IPS DF 6.9 (cell line): ENCODE measurements at places on chromosomes 3 and 15.

DNA sequence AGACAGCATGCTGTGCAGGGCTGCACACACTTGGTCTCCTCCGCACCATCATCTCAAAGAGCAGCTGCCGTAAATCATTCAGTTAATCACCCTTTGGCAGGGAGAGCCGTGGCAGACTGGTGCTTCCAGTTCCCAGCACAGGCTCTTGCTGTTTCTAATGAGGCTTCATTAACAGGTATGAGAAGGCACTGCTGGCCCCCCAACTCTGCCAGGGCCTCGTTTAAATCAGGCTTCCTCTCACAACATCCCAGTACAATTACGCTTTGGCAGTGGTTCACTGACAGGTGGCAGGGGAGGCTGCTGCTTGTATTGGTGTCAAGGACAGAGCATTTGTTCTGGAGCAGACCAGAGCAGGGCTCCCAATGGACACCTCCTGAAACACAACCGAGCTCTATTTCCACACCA lies 77.1 kb downstream of the BFSP2 start:
- no peak for DNase-seq

DNA sequence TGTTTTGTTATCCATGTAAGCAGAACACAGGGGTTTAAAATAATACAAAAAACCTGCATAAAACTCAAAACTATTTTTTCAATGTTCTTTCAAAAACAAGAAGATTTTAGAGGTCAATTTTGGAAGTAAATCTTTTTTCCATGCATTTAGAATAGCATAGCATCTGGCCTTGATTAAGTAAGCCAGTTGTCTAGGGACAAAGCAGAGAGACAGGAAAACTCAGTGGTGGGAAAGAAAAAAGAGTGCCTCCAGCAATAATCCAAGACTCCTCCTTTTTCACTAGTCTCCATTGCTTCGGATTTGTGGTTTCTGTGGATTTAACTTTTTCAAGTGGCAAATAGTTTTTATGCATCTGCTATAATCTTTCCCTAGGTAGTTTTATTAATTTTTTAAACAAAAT lies 88.9 kb downstream of the SUCNR1 start:
- DNase-seq, result no peak

DNA sequence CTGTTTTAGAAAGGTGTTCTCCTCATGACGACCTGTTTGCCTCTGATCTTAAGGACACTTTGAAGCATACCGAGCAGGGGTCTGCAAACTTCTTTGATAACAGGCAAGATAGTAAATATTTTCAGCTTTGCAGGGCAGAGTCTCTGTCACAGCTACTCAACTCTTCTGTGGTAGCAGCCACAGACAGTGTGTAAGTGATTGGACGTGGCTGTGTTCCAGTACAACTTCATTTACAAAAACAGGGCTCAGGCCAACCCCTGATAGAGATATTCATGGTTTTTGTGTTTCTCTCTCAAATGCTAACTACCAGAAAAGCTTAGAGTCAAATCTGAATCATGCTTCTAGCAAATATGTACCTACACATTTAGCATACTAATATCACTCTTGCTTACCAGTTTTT lies 51.5 kb downstream of the TGFBR2 start:
- DNase-seq, result no peak

GRCh38 chr3:72985576-72985975 lies 11.0 kb upstream of the PPP4R2 start:
- no peak for DNase-seq

DNA sequence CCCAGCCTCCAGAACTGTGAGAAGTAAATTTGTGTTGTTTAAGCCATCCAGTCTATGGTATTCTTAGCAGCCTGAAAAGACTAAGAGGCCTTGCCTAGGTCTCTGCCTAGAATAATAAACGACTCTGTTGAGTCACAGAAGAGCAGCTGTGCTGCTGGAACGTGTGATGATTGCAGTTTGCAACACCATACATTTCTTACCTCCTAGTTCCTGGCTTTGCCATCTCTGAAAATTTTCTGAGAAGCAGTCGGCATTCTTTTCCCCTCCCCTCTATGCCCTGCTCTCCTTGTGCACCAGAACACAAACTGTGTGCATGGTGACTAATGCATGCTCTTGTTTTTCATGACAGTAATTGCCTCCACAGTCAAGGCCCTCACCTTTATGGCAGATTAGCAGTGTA lies 301.3 kb downstream of the IL20RB start:
- DNase-seq, result no peak

GRCh38 chr15:51765751-51766150 lies 14.4 kb downstream of the TMOD2 start:
- DNase-seq, result no peak

DNA sequence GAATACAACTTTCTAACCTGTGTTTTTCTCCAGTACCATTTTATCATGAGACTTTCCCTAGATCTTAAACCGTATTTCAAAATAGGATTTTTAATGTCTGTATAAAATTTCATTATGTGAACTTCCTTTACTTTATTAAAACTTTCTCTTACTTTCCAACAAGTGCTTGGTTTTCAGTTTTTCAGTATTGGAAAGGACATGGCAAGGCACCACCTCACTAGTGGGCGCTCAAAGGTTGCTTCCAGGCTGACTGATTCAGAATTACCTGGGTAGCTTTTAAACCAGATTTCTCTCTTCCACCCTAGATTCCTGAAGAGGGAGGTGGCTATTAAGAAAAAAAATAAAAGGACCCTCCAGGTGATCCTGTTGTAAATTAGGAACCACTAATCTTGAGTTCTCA lies 236.6 kb downstream of the SOX2 start:
- DNase-seq, result no peak

DNA sequence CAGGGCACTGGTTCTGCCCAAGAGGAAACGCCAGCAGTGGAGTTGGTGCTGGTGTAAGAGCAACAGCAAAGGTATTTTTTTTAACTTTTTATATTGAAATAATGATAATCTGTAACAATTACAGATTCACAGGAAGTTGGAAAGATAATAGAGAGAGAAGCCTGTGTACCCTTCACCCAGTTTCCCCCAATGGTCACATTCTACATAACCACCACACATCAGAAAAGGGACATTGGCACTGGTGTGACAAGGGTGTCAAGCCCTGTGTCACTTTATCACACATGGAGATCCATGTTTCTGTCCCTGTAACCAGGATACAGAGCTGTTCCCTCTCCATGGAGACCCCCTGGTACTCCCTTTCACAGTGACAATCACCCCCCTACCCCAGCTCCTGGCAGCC lies 9.1 kb upstream of the PLXNA1 start:
- DNase-seq, result no peak

DNA sequence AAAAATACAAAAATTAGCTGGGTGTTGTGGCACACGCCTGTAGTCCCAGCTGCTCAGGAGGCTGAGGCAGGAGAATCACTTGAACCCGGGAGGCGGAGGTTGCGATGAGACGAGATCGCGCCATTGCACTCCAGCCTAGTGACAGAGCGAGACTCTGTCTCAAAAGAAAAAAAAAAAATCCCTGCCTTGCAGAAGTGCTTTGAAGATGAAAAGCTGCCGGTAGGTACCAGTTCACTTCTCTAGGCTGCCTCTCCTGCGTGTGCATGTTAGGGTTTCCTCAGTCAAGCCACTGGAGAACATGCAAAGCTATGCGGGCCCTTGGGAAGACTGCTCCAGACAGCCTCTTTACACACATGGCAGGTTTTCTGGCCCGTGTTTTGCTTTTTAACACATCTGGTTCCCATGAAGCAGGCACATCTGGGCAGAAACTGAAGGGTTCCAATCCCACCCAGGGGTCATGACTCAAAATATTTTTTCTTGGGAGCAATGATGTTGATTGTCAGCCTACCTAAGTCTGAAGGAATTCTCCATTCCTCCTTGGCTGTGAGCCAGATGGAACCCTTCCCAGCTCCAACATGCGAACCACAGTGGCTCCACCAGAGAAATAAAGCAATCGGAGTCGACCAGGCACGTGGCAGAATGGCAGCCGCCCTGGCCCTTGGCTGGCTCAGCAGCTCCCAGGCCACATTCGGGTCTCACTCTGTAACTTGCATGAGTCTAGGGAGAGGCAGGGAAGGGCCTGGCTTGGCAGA lies 29.6 kb downstream of the MGLL start:
- DNase-seq, result no peak

DNA sequence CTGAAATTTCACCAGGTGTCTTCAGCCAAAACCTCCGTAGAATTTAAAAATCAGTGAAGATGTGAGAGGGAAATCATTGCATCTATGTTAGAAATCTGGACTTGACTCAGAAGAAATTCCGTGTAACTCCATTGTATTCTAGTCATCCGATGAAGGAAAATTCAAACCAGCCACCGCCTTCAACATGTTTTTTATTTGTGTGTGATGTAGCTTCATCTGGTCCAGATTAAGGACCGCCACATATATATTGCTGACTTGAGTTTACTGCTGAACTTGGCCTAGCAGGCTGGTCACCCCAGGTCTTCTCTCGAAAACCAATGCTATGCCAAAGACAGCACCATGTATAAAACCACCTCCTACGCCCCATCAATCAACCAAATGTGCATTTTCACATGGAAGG lies 120.9 kb downstream of the FOXP1 start:
- DNase-seq, result no peak

GRCh38 chr3:106725566-106725965 lies 651.7 kb upstream of the CCDC54 start:
- DNase-seq, result no peak

DNA sequence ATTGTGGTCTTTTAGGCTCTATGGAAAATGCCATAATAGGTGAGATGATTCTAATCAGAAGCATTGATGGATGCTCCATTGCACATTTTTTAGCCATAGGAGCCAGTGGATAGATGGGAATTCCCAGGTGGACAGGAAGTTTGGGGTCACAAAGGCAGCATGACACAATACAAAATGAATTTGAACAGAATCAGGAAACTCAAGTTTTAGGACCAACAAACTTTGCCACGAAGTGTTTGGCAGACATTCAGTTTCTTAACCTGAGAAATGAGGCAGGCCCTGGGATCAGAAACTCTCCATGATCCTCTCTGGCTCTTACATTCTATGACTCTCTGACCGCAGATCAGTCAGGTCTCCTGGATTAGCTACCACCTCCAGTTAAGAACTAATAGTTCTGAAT lies 275.4 kb downstream of the TIGIT start:
- DNase-seq, result no peak

- no peak for DNase-seq
Measured at GRCh38 chr15:25719101-25719985, 143.8 kb downstream of the ATP10A start.

- DNase-seq, result no peak
Measured at GRCh38 chr3:162489853-162490252, 993.2 kb downstream of the OTOL1 start.

DNA sequence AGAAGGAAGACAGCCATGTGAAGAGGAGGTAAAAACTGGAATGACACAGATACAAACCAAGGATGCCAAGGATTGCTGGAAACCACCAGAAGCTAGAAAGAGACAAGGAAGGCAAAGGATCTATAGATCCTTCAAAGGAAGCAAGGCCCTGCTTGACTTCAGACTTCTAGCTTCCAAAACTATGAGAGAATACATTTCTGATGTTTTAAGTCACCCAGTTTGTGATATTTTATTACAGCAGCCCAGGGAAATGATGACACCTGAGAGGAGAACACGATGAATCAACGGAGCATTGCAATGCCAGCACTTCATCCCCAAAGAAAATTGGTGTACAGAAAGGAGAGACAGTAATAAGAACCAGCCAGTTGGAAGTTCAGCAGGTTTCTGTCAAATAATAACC lies 116.3 kb downstream of the MAGI1 start:
- DNase-seq, result no peak

- no peak for DNase-seq
Measured at GRCh38 chr3:112610121-112610520, 30.8 kb downstream of the CCDC80 start.

- DNase-seq, result no peak
Measured at GRCh38 chr15:81948222-81948621, 97.6 kb downstream of the MEX3B start.

- no peak for DNase-seq
Measured at GRCh38 chr3:32288819-32289218, 50.3 kb downstream of the CMTM8 start.

DNA sequence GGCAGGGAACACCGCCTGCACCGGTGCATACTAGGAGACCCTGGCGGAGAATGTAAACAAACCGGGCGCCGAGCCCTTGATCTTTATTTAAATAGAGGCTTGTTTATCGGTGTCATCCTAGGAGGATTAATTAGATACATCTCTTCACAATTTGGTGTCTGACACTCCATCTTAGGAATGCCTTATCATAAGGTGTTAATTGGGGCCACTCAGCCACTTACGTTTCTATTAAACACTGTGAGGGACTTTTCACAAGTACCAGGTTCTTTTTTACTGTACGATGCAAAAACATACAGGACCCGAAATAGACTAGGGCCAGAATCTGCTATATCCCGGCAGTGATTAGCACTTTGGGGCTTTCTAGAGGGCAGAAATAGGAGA lies 8.0 kb downstream of the EOMES start:
- DNase-seq, result no peak

DNA sequence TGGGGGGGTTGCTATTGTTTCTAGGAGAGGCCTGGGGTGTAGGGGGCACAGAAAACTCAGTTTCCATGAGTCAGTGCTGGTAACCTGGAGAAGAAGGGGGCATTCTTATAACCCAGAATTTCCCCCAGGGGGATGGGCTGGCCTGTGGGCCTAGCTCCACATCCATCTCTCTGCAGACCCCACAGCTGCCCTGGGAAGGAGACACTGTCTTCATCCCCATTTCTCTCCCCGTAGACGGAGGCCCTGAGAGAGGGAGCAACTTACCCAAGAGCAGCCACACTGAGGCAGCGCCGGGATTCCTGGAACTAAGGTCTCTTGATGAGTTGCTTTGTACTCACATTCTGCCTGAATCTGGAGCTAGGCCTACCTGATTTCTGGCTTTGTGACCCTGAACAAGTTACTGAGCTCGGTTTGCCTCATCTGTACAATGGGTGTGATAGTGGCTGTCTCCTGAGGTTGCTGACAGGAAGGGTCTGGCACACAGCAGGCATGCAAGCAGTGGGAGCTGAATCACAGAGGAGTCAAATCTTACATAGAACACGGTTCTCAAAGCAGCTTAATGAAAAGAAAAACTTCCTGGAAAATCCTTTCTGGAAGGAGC lies 55.0 kb upstream of the LCTL start:
- DNase-seq, result no peak

DNA sequence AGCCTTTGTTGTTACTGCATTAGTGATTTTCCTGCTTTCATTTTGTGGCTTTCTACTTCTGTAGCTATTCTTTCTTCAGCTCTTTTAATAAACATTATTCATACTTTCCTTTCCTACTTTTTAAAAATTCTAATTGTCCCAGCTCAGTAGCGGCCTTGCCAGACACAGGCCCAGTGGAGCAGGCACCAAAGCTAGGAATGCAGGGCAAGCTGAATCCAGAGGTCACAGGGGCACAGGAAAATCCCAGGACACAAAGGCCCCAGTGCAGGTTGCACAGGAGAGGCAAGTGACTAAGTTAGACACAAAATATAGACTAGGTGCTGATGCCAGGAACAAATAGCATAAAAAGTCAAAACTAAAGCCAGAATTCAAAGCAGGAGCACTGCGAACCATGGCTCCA lies 49.0 kb upstream of the CCDC80 start:
- no peak for DNase-seq

- no peak for DNase-seq
Measured at GRCh38 chr15:40937762-40938535, 8.8 kb downstream of the DLL4 start.

- no peak for DNase-seq
Measured at GRCh38 chr3:13069495-13069894, 3.7 kb downstream of the IQSEC1 start.

- no peak for DNase-seq
Measured at GRCh38 chr3:135576751-135577150, 388.8 kb upstream of the PPP2R3A start.
